ENCODE measurements at places on chromosomes 13 and 19.
A peak's percentile ranks its signal among the peaks of the same experiment; 100 is the strongest.

DNA sequence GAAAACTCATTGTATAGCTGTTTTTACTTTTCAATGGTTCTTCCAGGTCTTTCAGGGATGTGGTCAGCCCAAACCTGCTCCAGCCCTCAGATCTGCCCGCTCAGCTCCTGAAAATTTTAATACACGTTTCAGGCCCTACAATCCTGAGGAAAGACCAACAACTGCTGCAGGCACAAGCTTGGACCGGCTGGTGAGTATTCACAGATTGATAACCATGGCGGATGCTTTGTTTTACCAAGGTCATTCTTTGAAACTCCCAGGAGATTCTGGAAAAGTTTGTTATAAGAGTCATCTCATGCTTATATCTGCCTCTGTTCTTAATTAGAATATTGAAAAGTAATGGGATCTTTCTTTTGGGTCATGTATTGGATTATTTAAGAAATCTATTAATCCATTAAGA, 173.5 kb downstream of the DCT start:
- no peak for DNase-seq

DNA sequence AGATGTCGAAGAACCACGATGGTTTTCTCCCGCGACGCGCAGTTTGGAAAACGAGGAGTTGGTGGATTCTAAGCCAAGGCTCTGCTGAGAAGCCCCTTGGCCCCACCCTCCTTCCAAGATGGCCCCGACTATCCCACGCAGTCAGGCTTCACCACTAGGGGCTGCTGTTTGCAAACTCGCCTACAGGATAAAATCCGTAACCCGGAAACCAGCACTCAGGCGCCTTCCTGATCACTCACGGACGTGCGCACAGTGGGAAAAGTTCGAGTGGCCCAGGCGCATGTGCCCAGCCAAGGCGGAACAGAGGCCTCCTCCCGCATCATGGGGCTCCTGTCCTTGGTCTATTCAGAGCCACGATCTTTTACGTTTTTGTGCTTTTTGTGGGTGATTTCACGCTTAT, 19.2 kb upstream of the UQCR11 start:
- DNase-seq, result peak; percentile 54

GRCh38 chr13:110684388-110685056, 21.4 kb downstream of the CARS2 start:
- DNase-seq, result no peak

GRCh38 chr19:5340637-5341447, at the start of gene PTPRS:
Gene PTPRS (minus strand): TSS chr19:5340812. CDS start chr19:5286140, 54,672 bp downstream.
- peak; percentile 93 for DNase-seq

- no peak for DNase-seq
These were observed 22.3 kb downstream of the SLC7A1 start for GRCh38 chr13:29573190-29573589.

- DNase-seq, result peak; percentile 71
These were observed 22.0 kb downstream of the SIN3B start for GRCh38 chr19:16851031-16851712.

GRCh38 chr13:75319254-75319653, 162.7 kb downstream of the TBC1D4 start:
- DNase-seq, result no peak

DNA sequence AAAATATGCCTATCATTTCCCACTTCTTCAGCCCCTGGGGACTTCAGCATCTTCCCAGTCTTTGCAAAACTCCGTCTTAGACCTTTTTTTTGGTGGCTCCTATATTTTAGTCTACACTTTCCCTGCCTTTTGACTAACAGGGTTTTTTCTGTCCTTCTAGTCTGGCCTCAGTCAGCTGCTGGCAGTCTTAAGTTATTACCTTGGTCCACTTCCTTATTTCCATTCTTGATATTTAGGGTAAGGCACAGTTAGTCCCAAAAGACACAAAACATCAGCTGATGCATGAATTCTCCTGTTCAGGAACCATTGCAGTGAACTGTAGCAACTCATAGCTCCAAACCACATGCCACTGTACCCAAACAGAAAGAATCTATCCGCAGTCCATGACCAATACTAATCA, 234.6 kb upstream of the RFC3 start:
- no peak for DNase-seq

- DNase-seq, result no peak
These were observed 23.1 kb downstream of the SIGLEC5 start for GRCh38 chr19:51607077-51607476.

DNA sequence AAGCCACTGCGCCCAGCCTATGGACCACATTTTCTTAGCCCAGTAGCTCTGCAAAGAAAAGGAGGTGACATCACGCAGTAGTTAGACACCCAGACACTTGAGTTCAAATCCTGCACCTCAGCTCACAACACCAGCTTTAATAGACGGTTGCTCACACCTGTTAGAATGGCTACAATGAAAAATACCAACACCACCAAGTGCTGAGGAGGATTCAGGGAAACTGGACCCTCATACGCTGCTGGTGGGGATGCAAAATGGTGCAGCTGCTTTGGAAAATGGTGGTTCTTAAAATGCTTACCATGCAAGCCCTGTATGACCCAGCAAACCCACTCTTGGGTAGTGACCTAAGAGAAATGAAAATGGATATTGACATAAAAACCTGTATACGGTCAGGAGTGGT, 11.7 kb upstream of the DOCK6 start:
- no peak for DNase-seq

DNA sequence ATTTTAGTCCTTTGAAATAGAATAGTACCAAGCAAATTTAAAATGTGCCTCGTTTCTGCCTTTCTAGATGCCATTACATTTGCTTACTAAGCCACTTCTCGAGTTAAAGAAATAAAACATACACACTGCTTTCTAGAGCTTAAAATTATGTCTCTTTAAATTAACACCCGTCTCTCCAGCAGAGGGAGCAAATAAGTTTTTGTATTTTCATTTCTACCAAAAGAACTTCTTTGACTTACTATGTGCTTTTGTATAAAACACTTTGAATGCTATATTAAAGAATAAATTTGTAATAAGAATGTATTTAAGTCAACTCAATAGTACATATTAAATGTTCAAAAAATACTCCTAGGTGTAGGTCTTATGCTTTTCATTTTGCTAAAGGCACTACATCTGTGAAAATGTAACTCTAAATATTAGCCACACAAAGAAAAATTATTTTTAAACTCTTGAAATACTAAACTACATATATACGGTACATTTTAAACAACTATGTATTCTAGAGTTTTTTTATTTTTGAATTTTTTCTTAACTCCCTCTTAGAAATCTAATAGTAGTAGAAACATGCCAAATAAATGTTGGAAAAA, 269.3 kb upstream of the MIR17HG start:
- DNase-seq, result no peak

DNA sequence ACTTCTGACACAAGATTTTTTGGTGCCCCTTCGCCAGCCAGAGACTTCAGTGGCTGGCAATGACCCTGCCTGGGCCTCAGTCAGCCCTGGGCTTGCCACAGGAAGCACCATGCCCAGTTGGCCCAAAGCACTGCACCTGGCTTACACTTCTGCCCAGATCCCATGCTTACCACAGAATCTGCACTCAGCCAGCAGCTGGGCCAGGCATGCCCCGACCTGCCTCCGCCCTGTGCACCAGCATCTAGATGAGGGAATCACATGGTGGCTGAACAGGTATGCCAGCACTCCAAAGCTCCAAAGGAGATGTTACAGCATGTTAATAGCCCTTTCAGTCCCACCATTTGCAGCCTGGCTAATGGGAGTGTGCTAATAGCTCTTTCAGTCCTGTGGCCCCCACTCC, 690.9 kb downstream of the SLITRK6 start:
- DNase-seq, result no peak

DNA sequence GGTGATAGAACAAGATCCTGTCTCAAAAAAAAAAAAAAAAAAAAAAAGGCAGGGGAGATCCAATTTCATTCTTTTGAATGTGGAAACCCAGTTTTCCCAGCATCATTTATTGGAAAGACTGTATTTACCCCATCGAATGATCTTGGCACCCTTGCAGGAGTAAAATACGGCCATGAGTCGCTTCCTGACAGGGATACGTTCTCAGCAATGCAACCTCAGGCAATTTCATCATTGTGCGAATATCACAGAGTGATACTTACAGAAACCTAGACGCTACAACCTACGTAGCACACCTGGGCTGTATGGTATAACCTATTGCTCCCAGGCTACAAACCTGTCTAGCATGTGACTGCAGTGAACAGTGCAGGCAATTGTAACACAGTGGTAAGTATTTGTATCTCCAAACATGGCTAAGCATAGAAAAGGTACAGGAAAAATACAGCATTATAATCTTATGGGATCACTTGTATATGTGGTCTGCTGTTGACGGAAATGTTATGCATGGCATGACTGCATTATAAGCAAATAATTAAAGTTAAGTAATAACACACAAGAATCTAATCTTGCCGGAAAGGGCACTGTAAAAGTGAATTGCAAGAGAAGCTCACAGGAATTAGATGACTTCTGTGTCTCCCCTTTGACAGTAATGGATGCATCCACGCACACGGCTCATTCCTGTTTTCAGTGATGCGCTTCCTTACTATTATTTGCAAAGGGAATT, 24.1 kb downstream of the RFX2 start:
- DNase-seq, result no peak

GRCh38 chr13:52887165-52887564, 38.7 kb upstream of the PCDH8 start:
- DNase-seq, result no peak

GRCh38 chr13:22926748-22927400, 253.9 kb upstream of the SGCG start:
- no peak for DNase-seq
